ENCODE measurements at places on chromosomes 3 and 15.

DNA sequence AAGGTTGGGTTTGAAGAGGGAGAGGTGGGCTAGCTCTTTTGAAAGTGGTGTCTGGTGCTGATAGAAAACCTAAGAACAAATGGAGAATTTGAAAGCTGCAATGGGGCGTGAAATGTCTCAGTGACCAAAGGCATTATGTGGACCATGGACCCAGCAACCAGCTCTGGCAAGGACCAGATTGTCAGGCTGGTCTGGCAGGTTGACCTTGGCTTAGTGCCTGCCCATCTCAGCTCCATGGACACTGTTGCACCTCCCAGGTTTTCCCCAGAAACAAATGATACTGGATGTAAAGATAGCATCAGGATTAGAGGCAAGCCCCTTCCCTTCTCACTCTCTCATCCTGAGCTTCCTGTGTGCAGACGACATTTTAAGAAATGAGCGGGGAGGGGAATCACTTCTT is 302.9 kb upstream of the LRRFIP2 start:
- no peak for DNase-seq

DNA sequence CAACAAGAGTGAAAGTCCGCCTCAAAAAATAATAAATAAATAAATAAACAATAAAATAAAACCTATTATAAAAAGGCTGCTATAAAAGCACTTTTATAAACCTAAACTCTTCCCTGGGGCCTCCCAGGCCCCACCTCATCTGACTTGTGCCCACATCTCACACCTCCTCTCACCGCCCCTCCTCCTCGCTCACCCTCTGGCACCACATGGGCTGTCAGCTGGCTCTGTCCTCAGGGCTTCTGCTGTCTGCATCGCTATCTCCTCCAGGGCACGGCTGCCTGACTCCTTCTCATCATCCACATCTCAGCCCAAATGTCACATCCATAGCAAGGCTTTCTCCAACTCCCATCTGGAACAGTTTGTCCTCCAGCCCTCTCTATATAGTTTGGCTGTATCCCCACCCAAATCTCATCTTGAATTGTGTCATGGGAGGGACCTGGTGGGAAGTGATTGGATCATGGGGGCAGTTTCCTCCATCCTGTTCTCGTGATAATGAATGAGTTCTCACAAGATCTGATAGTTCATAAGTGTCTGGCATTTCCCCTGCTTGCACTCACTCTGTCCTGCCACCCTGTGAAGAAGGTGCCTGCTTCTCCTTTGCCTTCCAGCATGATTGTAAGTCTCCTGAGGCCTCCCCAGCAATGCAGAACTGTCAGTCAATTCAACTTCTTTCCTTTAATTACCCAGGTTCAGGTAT is 8.8 kb upstream of the SH3BP5 start:
- DNase-seq = no peak

DNA sequence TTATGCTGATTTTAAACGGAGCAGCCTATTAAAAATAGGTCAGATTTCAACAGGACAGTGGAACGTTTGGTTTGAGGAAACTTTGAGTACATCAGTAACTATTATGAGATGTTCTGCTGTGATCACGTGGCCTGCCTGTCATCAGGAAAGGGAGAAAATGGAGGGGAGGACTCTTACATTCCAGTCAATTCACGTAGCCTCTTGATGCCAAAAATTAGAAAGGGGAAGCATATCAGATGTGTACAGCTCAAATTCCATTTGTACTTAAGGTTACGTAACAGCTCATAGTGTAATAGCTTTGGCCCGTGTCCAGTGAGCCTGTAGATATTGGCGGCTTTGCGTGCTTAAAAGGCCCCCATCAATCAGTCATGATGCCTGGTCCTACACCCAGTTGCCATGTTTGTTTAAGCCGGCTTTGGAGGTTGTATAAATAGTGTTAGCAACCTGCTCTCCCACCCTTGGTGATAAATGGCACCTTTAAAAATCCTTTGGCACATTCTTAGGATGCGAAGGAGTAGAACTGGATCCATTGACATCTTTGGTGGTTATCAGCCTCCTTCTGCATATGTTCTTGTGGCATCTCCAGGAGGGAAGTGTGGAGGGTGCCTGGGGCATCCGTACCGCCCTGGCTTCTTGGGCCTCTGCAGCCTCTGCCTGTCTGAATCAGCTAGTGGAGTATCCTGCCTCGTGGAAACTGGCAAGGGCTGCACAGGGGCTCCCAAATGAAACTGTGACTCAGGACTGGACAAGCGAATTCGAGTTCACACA is 163.9 kb downstream of the THSD4 start:
- DNase-seq = no peak

DNA sequence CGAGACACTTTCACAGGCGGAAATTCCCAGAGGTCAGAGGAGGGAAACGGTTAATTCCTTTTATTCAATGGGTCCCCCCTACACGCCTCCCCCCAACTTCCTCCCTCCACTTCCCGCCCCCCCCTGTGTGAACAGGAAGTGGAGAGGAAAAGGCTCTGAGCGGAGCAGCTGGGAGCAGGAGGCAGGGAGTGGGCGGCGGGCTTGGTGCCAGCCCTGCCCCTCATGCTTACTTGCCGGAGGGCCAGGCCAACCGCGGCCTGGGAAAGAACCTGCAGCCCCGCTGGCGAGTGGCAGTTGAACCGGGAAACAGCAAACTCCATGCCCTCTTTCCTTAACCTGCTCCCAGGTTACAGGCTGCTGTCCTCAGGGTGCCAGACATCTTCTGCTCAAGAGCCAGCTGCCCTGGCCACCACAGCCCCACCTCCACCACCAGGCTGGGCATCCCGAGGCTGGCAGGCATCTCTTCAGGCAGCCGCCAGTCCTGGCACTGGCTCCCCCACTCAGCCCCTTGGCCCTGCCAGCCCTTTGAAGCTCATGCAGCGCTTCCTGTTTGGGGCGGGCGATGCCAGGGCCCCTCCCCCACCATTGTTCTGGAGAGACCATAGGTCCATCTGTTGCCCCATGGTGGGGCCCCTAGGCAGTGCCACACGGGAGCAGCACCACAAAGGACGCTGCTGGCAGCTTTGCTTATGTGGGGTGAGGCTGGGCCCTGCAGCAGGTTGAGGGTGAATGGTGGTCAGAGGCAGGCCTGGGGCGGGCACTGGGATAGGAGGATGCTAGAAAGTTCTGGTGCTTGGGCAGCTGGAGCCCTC is 12.9 kb downstream of the VPS18 start:
- peak; percentile 24 for DNase-seq

DNA sequence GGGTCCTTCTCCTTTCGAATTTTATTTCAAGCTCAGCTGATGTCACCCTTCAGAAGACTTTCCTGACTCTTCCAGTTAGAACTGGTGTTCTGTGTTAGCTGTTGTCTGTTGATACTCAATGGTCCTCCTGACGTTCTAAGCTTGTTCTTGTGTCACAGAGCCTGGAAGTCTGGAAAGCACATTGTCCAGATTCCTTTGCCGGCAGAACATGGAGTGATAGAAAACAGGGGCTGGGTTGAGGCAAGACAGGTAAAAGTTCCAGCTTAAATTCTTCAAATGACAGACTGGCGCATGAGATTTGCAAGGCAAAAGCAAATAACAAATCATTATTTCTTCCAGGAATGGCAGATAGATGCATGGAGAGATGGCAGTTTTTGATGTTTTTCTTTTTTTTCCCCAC is 102.0 kb upstream of the CLSTN2 start:
- no peak for DNase-seq

DNA sequence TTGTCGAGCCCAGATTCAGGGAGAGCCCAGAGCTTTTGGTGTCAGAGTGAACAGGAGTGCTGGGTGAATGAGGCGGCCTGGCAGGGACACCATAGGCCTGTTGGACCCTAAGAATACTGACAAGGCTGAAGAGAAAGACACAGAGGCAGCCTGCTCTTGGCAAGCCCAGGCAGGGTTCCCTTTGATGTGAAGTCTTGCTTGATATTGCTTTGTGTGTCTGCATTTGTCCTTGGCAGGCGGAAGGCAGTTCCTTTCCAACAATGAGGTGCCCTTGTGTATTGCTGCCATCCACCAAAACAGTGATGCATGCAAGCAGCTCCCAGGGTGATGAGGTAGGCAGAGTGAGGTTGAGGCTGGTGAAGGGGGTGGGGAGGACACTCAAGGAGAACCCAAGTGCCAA is 152.7 kb upstream of the TSC22D2 start:
- DNase-seq = no peak

DNA sequence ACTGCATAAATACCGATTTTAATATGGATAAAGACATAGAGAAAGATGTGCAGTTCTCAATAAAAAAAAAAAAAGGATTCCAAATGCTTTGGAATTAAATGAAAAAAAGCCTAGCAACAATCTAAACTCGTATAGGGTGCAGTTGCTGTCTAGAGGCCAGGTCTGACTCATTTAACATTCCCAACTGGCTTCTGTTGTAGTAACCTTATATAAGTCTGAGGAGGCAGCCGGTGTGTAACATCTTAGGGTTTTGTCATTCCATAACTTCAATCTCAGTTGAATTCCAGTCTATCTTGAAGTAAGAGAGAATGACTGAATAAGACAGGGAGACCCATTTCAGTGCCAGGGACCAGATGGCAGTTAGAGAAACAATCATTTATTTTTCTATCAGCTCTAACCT is 6.5 kb downstream of the PDCD10 start:
- DNase-seq = no peak

DNA sequence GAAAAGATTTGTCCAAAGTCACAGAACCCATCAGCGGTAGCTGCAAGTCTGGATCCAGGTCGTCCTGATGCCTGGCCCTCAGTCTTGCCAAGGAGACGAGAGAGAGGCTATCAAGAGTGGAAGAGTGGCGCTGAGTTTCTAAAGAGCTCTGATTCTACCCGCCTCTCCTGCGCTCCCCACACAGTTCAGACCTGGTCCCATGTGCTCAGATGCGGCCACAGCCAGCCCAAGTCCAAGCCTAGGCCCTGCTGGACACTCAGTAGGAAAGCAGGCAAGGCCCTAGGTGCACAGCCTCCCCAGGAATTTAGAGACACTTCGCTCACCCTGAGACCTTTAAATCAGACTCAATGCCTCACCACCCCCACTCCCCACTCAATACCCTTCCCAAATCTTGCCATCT is 32.4 kb downstream of the CCDC12 start:
- no peak for DNase-seq

GRCh38 chr15:80171787-80172186 is 19.0 kb downstream of the FAH start:
- no peak for DNase-seq

GRCh38 chr15:40936709-40937666 is 7.8 kb downstream of the DLL4 start:
- no peak for DNase-seq

DNA sequence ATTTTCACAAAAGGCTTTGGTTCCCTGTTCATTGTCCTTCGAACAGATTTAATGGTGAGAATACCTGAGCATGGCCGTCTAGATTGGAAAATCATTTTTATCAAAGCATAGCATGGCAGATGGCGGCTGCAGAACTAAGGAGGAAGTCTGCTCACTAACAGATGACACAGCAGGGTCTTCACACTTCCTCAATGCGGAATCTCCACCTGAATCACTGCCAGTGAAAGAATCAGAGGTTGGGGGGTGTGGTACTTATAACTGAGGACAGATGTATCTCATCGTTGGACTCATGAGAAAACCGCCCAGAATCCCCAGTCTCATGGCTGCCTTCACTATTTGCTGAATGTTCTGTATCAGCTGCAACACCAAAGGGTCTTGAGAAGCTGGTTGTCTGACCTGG is 31.6 kb upstream of the PYGO1 start:
- DNase-seq = no peak

DNA sequence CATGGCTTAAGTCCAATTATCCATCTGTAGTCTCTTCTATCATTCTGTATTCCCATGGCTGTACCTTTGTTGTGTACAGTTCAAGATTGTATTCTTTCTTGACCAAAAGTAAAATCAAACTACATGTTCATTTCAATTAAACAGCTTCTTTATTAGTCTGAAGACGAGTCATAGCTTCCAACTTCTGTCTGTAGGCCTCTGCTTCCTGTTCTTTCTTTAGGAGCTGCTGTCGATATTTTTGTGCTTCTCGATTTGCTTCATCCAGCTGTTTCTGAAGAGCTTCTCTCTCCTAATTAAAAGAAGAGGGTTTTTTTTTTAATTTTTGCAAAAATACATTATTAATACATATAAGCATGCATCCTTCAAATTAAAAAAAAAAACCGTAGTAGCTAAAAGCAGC is 13.0 kb upstream of the HDC start:
- DNase-seq = no peak

- DNase-seq = no peak
These were observed 43.9 kb upstream of the GOLGA8J start for GRCh38 chr15:30038667-30039523.

DNA sequence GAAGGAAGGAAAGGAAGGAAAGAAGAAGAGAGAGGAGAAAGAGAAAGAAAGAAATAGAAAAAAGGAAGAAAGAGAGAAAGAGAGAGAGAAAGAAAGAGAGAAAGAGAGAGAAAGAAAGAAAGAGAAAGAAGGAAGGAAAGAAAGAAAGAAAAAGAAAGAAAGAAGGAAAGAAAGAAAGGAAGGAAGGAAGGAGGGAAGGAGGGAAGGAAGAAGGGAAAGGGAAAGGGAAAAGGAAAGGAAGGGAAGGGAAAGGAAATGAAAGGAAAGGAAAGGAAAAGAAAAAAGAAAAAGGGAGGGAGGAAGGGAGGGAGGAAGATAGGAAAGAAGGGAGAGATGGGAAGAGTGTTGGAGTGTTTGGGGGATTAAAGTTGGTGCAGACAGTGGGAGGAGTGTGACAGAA is 450.1 kb downstream of the GBE1 start:
- DNase-seq = no peak

- no peak for DNase-seq
These were observed at the start of gene CTXN2 for GRCh38 chr15:48191574-48192225. TSS of gene CTXN2 (plus strand) at chr15:48191665. CDS start at chr15:48201301, 9,636 bp downstream.

DNA sequence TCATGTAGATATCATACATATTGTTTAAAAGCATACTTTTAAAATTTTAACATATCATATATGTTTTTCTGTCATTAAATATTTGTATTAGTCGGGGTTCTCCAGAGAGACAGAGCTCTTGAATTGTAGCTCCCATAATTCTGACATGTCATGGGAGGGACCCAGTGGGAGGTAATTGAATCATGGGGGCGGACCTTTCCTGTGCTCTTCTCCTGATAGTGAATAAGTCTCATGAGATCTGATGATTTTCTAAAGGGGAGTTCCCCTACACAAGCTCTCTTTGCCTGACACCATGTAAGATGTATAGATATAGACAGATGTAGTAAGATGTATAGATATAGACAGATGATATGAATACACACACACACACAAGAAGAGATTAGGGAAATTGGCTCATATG is 161.2 kb upstream of the ABI3BP start:
- no peak for DNase-seq

Data from activated CD4-positive, CD25-positive, alpha-beta regulatory T cell (primary cell).